ENCODE measurements at places on chromosomes 1 and 21.

- DNase-seq: no peak
Observed at GRCh38 chr1:31978843-31979400, 34.7 kb upstream of the KHDRBS1 start.

- no peak for DNase-seq
Observed at GRCh38 chr21:16243396-16243795, 513.6 kb downstream of the USP25 start.

DNA sequence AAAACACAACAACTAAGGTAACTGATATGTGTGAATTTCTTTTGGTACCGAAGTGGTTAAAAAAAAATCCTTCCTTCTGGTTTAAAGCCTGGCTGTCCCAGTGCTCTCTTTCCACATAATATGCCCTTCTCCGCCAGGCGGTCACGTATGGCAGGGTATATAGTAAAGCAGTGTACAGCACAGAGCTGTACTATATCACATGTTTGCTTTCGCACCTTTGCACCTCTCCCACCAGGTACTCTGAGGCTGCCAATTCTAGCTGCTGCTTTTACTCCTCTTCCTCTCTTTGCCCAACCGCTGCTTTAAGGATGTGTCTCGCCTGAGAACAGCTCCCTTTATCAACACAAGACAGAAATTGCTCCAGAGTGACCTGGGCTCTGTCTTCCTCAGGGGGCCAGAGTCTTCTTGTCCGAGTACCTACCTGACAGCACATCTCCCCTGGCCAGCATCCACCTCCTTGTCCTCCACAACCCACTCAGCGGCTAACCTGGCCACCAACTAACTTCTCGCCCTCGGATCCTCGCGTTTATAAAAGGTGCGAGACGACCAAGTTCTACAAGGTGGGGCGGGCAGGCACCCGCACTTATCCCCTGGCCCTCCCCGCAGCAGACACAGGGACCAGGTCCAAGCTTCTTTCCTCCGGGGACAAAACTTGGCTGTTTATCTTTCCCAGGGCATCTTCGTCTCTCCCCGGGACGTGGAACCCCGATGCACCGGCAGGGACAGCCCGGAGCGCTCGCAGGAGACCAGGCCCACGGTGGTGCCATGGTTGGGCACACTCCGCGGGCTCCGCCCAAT, 1.6 kb downstream of the COLGALT2 start:
- peak; percentile 0 for DNase-seq

GRCh38 chr1:30320581-30320890, 402.8 kb downstream of the MATN1 start:
- DNase-seq: no peak

- DNase-seq: no peak
Observed at GRCh38 chr1:185373813-185374529, 56.9 kb upstream of the IVNS1ABP start.

GRCh38 chr21:32386195-32386870, 6.5 kb downstream of the URB1 start:
- DNase-seq: no peak
